Dorsolateral prefrontal cortex (tissue), 122 donors: ENCODE measurements at places on chromosomes 2 and 18.

DNA sequence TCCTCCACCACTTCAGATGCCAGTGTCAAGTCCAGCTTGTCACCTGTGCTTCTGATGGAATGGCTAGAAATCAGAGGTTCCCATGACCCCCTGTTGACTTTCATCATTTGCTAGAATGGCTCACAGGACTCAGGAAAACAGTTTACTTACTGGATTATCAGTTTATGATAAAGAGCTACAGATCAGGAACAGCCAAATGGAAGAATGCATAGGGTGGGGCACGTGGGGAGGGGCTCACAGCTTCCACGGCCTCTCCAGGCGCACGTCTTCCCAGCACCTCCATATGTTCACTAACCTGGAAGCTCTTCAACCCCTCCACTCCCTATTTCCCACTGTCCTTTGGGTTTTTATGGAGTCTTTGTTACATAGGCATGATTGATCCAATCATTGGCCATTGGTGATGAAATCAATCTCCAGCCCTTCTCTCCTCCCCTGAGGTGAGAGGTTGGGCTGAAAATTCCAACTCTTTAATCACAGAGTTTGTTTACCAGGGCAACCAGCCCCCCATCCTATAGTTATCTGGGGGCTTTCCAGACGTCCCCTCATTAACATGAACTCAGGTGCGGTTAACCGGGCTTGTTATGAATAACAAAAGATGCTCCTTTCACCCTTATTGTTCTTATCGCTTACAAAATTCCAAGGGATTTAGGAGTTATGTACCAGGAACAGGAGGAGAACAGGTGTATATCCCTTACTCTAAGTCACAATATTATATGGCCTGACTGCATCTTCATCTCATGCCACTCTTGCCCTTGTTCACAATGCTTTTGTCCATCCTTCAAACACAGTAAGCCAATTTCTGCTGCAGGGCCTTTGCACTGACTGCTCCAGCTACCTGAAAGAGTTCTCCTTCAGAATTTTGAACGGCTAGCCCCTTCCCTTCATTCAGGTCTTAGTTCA, 35.2 kb downstream of the ANXA4 start:
- DNase-seq, result no peak

GRCh38 chr2:179550214-179550613, 285.6 kb upstream of the SESTD1 start:
- no peak for DNase-seq

- DNase-seq, result no peak
Measured at GRCh38 chr18:22385718-22386117, 32.0 kb downstream of the CTAGE1 start.

- DNase-seq, result no peak
Measured at GRCh38 chr2:66696886-66697285, 262.0 kb downstream of the MEIS1 start.

DNA sequence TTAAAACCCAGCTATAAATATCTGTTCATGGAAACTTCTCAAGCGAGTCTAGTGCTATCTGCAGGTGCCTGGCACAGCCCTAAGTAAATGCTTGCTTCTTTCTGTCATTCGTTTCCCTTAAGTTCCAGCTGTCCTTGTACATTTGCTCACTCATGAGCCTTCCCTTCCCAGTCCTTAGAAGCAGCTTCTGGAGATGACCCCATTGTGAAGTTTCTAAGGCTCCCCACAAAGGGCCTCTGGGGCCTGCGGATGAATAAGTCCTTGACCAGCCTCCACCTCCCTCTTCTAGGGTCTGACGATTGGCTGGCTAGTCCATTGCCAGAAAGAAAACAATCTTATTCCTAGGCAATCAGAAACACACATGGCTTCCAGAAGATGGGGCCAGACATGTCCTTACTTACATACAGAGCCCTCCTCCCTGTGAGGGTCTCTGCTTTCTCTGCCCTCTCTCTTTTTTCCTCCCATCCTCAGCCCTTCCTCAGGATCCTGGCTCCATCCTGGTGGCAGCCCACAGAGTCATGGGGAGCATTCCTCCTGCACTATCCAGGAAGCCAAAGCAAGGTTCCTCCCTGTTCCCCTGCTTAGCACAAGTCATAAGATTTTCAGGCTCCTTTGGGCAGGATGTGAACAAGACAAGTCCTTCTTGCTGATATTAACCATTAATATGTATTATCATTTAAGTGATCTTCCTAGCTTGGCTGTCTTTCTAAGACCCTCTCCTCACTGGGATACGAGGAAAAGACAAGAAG, 87.3 kb downstream of the TNFRSF11A start:
- no peak for DNase-seq

- no peak for DNase-seq
Measured at GRCh38 chr2:105919191-105919811, 174.6 kb downstream of the NCK2 start.

DNA sequence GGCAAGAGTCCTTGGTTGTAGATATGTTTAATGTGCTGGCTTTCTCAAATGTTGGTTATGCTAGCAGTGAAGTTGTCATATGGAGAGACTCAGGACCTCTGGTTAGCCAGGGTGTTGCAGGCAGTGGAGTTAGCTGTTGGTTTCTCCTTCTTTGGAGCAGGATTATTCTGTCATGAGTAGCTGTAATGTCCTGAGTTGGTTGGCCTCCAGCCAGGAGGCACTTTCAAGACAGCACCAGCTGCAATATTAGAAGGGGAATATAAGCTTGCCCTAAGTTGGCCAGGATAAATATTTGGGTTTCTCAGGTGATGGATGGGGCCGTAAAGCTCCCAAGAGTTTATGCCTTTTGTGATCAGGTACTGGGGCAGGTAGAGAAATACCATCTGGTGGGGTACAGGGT, 65.5 kb downstream of the MSTN start:
- DNase-seq, result no peak

- DNase-seq, result no peak
Measured at GRCh38 chr2:211055438-211055837, 499.0 kb downstream of the CPS1 start.

DNA sequence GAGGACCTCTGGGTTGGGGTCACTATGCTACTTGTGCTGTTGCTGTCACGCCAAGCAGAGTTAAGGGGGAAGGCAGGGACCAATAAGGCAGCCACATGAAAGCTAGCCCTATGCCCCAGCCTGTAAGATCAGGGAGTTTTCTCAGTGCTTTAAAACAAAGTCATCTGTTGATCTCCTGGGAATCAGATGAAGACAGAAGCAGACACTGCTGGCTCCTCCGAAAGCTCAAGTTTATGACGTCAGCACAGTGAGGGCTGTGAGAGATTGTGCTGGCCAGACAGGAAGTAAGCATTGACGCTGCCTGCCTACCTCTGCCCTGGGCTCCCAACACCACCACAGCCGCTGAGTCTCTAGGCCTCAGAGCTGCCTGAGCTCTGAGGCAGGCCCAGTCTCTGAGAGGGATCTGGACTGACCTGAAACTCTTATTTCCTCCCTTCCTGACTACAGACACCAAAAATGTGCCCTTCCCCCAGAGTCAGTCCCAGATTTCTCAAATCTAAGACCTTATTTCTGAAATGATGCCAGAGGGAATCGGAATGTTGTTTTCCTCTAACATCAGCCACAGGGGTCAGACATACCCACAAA, 118.1 kb upstream of the EPAS1 start:
- DNase-seq, result no peak

GRCh38 chr2:25305775-25306174, 36.0 kb downstream of the DNMT3A start:
- peak; percentile 42 for DNase-seq

DNA sequence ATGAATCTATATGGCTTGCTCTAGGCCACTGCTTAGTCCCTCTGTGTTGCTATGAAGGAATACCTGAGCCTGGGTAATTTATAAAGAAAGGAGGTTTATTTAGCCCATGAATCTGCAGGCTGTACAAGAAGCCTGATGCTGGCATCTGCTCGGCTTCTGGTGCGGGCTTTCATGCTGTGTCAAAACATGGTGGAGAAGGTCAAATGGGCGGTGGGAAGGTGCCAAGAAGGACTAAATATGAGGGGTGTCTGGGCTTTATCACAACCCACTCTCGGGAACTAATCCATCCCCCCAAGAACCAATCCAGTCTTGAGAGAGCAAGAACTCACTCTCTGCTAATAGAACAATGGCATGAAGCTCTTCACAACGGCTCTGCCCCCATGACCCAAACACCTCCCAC, 481.6 kb downstream of the EIPR1 start:
- DNase-seq, result no peak

DNA sequence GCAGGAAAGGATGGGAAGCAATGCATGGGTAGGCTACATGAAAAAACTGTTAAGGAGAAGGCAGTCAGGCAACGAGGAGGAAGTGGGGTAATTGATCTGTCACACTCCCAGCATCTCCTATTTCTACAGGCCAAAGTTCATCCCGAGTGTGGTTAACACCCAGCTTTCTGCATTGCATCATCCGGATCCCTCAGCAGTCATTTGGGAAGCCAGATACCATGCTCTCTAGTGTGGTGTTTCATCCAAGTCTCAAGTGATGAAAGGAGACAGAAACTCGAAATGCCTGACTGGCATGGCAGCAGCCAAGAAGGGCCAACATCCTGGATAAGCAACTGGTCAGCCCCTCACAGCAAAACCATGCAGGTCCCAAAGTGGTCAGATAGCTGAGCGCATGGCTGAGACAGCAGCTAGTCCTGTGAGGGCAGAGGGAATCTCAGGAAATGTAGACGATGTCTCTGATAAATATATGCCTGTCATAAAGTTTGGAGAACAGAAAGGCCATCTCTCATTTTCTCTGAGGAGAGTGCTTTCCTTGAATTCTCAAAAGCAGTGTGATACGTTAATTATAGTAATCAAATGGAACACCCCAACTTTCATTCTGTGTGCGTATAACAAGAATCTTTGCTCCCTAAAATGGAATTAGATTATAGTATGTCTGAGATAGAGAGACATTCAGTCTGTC, 24.8 kb upstream of the HNRNPA3 start:
- DNase-seq, result no peak

GRCh38 chr2:40043191-40043590, 264.1 kb upstream of the THUMPD2 start:
- DNase-seq, result no peak
